Activated T-cell treated with anti-CD3 and anti-CD28 coated beads for 4 hours (primary cell): ENCODE measurements at places on chromosomes 6 and 20.

DNA sequence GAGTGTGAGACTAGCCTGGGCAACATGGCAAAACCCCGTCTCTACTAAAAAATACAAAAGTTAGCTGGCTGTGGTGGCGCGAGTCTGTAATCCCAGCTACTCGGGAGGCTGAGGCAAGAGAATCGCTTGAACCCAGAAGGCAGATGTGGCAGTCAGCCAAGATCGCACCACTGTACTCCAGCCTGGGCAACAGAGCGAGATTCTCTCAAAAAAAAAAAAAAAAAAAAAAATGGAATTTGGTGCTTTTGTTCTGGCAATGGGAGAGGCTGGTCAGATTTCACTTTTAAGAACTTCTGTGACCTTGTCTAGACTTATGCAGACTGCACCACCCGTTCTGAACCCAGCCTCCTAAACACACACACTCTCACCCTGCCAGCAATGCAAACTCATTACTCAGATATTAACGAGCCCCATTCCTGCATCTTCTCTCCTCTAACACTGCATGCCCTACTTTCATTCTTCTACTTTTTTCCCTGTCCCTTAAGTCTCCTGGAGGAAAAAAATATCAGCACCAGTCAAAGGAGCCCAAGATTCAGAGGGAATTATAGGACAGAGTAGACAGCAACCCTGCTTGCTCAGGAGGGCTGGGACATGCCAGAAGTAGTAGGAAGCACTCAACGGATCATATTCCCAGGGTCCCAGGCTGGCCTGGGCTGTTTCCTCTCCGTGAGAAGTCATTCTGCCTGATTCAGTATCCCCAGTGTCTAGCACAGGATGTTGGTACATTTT, 4.4 kb downstream of the MOCS1 start:
- DNase-seq, result no peak

DNA sequence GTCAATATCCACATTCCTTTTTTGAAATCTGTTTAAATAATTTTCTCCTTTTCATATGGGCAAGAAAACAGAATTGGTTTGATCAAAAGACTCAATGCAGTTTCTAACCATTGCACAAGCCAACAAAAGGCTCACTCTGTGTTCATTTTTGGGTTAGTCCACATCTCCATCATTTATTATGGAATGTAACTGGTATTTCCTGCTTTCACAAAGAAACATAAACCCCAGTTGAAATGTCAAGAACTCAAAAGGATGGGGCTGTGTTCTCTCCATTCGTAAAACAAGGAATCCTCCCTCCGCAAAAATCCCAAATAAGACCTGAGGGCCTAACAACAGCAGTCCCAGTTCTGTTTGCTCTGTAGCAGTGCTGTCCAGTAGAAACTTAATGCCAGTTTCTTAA, 420.9 kb downstream of the GJA1 start:
- DNase-seq, result no peak

GRCh38 chr6:26539071-26539615, 977 bp downstream of the HMGN4 start:
- DNase-seq, result no peak

- DNase-seq, result no peak
These were observed 25.9 kb downstream of the ADGRF1 start for GRCh38 chr6:47016261-47016660.

- no peak for DNase-seq
These were observed 512 bp downstream of the TTBK1 start for GRCh38 chr6:43243664-43244321.

GRCh38 chr6:91669154-91669870, 1082.4 kb upstream of the MAP3K7 start:
- DNase-seq, result no peak

- DNase-seq, result no peak
These were observed 71.2 kb downstream of the LY86 start for GRCh38 chr6:6659600-6660327.

GRCh38 chr6:131383421-131384411, 189.3 kb upstream of the ARG1 start:
- DNase-seq, result no peak

DNA sequence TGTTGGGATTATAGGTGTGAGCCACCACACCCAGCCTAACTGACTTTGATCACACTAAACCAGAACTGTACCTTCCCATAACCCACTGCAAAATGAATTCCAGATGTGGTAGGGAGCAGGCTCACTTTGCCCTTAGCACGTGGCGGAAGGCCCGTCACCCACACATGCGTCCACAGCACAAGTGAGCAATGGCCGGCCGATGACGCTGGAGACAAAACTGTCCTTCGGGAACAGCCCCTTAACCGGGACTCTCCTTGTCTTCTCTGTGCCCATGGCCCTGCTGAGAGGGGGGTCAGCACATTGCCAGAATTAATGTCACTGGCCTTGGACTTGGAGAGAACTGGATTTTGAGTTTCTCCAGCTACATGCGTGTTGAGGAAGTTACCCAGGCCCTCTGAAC, 107.2 kb downstream of the TOX2 start:
- DNase-seq, result no peak

DNA sequence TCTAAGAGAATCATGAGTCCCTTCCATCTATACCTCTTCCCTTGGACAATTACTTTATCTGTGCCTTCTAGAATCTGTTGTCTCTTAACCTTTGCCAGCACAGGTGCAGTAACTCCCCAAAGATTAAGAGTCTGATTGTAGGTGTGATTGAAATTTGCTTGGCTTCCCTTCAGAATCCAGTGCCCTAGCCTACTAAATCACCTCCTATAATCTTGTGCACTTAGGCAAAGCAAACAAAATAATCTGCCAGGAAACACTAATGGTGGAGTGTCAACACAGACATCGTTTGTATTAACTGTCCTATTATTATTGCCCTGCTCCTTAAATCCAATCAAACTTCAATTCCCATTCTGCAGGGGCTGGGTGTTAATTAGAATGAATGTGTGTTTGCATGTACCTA, 28.0 kb downstream of the ID4 start:
- DNase-seq, result no peak

- no peak for DNase-seq
These were observed 40.3 kb downstream of the STK35 start for GRCh38 chr20:2141600-2142575.

GRCh38 chr6:46925563-46926253, 4.0 kb upstream of the ADGRF5 start:
- DNase-seq, result no peak

GRCh38 chr20:53623134-53623453, 29.5 kb upstream of the ZNF217 start:
- DNase-seq, result no peak
